ENCODE measurements at places on chromosomes 6 and 20.

- no peak for DNase-seq
Measured at GRCh38 chr6:36327226-36327918, 9.3 kb downstream of the BNIP5 start.

DNA sequence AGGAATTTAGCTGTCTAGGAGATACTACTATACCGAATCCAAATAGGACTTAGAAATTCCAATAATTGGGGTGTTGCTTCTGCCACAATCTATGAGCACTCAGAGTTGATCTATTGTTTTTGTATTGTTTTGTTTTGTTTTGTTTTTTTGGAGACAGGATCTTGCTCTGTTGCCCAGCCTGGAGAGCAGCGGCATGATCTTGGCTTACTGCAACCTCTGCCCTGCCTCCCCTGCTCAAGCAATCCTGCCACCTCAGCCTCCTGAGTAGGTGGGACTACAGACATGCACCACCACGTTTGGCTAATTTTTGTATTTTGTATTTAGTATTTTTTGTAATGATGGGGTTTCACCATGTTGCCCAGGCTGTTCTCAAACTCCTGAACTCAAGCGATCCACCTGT, 7.4 kb downstream of the ACSS2 start:
- DNase-seq = no peak

- no peak for DNase-seq
Measured at GRCh38 chr6:69019832-69020231, 384.8 kb downstream of the ADGRB3 start.

- DNase-seq = no peak
Measured at GRCh38 chr20:10109641-10110040, 74.9 kb downstream of the ANKEF1 start.

- DNase-seq = no peak
Measured at GRCh38 chr6:149169761-149170511, 147.6 kb upstream of the TAB2 start.

DNA sequence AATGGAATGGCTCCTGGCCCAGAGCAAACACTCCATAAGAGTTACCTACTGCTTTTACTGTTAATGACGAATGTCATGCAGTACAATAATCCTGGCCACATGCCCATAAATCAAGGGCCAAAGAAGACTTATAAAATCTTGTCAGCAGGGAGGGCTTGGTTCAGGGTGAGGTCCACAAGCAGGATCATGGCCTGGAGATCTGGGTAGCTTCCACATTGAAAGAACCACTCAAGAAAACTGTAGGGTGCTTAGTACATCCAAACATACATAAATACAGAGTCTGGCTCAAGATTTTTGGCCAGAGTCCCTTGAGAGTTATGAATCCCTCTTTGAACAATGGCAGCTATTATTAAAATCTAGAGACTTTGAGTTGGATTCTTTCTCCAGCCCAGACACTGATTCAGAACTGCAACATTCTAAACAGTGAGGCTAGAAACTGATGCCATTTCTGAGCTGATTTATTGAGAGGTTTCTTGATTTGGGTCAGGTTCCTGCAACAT, 188.7 kb downstream of the CDC5L start:
- DNase-seq = no peak

GRCh38 chr20:57691699-57692098, 18.1 kb downstream of the PMEPA1 start:
- DNase-seq = no peak
